ENCODE measurements at places on chromosomes 11 and 22.
A peak's percentile ranks its signal among the peaks of the same experiment; 100 is the strongest.

- DNase-seq = no peak
Observed at GRCh38 chr11:61007383-61007955, 36.0 kb downstream of the CD6 start.

DNA sequence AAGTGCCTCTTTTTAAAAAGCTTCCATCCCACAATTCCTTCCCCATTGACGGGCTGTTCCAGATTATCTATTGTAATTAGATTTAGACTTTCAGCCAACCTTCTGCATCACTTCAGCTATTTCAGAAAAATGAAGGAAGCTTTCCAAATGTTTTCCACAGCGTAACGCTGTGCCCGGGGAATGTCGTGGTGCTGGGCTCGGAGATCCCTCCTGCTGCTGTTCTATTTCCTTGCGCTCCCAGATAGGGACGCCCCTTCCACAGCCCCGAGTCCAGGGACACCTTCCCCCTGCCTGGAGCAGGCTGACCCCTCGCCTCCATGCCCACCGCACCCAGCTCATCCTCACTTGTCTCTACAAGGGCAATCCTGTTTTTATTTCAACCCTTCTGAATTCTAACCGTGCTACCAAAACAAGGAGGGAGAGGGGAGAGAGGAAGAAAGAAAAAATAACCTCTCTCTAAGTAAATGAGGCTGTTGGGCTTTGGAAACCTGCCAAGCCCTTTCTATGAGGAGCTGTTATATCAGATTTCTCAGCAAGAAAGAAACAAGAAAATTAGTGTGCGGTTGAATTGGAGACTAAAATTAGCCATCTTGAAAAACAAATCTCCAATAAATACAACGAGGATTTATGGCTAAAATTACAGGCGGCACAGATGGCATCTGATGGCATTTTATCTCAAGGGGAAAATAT lies 366.9 kb downstream of the BRD1 start:
- no peak for DNase-seq

DNA sequence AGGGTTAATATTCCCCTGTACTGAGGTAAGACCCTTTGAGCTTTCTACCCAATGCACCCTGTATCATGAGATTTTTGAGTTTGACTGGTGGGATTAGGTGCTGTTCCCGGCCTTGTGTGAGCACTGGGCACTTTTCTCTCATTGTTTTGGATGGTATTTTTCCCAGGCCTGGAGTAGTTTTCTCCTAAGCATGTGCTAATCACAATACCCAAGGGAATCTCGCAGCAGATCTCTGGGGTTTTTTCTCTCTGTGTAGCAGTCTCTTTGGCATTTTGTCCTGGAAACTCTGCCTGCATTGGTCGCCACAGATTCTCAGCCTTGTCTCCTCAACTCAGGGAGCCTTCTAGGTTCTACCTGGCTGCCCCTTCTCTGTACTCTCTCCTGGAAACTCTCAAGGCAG lies 19.9 kb downstream of the IGHMBP2 start:
- no peak for DNase-seq

- DNase-seq = no peak
Observed at GRCh38 chr22:39598017-39598965, 27.7 kb downstream of the CACNA1I start.

DNA sequence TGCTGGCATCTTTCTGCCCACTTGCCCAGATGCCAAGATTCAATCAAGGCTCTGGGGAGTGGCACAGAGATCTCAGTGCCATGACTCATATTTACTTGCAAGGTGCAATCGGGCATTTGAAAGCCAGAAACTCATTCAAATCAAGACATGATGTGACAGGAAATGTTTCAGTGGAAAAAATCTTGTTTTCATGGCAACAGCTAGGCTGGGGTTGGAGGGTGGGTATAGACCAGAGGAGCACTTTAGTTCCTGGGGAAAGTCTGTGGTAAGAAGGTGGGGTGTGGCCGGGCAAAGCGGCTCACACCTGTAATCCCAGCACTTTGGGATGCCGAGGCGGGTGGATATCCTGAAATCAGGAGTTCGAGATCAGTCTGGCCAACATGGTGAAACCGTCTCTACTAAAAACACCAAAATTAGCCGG lies 1.2 kb downstream of the MAJIN start:
- no peak for DNase-seq

DNA sequence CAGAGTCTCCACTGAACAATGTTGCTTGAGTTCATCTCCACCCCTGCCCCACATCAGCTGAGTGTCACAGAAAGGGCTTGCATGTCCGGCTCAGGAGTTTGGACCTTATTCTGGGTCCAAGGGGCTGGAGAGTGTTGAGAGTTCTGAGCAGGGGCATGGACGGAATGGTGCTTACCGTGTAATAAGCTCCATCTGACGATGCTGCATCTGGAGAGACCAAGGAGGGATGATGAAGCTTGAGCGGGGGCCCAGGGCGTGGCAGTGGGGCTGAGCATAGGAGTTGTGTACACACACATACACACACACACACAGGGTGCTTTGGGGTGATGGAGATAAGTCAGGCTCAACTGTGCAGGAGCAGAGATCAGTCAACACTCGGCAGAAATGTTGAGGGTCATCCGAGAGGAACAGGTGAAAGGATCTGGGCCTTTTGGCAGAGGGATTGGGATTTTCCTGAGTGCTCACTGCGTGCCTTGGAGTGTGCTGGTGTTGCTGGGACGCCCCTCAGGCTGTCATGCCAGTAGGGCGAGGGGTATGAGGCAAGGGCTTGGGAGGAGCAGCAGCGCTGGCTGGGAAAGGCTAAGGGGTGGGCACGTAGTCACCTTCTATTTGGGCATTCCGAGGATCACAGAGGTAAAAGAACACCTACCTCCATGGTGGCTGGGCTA lies 2.3 kb downstream of the USP35 start:
- DNase-seq = no peak

- DNase-seq = no peak
Observed at GRCh38 chr11:134120143-134120850, 51.4 kb downstream of the JAM3 start.

GRCh38 chr11:133238495-133238894 lies 293.8 kb downstream of the OPCML start:
- DNase-seq = no peak

DNA sequence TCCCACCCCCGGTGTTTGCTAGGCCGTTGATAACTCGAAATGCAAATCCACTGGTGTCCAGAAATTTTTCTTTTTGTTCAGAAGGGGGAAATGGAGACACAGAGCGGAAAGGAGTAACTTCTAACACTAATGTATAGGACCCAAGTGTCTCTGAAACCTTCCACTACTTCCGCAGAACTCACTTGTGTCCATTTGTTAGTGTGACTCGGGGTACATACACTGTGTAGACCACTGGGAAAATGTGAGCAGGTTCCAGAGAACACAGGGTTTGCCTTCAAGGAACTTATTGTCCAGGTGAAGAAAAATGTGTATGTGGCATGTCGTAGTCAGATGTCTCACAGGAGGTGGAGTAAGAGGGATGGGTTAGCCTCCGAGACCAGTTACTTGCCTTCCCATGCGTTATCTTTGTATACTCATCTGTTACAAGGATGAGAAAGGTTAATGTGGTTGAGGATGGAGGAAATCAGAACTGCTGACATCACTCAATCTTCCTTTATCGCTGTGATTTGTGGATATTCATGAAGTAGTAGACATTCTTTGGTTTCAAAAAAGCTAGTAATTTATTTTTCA lies 857 bp downstream of the ARCN1 start:
- no peak for DNase-seq

DNA sequence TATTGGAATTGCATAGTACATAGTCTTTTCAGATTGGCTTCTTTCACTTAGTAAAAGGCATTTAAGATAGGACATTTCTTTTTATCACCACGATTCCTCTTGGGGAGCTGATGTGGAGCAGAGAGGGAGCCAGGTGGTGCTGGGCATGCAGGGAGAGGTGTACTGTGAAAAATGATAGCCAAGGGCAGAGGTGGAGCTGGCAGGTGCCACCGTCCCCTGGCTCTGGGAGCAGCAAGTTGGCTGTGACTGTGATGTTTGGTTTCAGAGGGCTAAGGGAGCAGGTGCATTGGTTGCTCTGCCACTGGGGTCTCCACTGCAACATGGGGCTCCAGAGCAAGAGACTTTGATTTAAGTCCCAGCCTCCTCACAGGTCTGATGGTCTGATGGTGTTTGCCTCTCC lies 16.5 kb downstream of the SGSM1 start:
- DNase-seq = no peak

DNA sequence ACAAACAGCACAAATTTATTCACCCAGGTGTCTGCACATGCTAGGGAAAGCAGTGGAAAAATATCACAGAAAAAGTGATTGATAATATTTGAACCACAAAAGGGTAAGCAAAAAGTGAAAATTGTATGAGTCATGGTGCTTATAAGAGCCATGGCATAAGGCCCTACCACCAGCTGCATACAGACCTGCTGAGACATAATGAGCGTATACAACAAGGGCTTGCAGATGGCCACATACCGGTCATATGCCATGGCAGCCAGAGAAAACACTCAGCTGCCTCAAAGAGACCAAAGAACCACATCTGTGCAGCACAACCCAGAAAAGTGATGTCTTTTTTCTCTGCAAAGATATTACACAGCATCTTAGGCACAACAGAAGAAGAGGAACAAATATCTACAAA lies 71.4 kb upstream of the OR9G4 start:
- no peak for DNase-seq

DNA sequence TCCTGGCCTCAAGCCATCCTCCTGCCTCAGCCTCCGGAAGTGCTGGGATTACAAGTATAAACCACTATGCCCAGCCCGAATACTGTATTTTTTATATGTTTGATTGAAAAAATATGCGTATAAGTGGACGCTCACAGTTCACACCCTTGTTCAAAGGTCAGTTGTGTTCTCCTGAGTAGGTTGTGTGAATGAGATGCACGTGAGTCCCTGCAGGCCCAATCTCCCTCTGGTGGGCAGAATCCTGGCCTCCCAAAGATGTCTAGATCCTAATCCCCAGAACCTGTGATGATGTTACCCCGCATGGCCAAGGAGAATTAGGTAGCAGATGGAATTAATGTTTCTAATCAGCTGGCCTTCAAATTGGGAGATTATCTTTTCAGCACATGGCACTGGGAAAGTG lies 41.9 kb downstream of the CTTN start:
- DNase-seq = no peak

DNA sequence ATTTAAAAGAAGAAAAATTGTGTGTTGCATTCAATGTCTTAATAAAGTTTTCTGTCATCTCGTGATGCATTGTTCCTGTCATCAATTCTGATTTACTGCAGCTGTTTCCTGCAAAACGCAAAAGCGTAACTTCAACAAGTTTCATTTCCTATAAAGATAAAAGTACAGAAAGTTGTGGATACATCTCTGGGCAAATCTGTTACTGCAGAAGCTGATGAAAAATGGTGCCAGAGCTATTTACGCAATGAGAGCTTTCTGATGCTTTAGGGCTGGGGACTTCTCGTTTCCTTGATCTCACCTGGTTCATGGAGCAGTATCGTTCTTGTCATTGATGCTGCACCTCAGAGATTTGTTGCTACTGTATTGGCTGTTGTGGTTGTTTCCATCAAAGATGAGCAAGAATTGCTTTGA lies 15.5 kb upstream of the MS4A12 start:
- peak; percentile 39 for DNase-seq

DNA sequence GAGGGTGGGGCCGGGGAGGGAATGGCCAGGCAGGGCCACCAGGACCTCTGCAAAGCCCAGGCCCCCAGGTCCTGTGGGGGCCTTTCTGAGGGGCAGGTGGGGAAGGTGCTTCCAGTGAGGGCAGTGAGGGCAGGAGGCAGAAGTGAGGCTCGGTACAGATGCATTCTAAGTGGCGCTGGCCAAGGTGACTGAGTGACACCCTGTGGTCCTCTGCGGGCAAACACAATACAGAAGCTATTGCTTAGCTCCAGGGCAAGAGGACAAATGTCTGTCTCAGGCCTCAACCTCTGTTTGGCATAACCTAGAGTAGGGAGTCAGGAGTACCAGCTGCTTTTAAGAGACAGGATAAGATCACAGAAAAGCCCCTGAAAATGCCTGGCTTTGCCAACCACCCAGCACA lies 31.3 kb downstream of the B3GAT1 start:
- no peak for DNase-seq

- no peak for DNase-seq
Observed at GRCh38 chr22:41779929-41780505, 20.5 kb upstream of the CCDC134 start.

DNA sequence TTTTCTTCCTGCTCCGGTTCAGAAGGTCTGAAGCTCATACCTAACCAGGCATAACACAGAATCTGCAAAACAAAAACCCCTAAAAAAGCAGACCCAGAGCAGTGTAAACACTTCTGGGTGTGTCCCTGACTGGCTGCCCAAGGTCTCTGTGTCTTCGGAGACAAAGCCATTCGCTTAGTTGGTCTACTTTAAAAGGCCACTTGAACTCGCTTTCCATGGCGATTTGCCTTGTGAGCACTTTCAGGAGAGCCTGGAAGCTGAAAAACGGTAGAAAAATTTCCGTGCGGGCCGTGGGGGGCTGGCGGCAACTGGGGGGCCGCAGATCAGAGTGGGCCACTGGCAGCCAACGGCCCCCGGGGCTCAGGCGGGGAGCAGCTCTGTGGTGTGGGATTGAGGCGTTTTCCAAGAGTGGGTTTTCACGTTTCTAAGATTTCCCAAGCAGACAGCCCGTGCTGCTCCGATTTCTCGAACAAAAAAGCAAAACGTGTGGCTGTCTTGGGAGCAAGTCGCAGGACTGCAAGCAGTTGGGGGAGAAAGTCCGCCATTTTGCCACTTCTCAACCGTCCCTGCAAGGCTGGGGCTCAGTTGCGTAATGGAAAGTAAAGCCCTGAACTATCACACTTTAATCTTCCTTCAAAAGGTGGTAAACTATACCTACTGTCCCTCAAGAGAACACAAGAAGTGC lies 661 bp upstream of the MALAT1 start:
- DNase-seq = peak; percentile 67

DNA sequence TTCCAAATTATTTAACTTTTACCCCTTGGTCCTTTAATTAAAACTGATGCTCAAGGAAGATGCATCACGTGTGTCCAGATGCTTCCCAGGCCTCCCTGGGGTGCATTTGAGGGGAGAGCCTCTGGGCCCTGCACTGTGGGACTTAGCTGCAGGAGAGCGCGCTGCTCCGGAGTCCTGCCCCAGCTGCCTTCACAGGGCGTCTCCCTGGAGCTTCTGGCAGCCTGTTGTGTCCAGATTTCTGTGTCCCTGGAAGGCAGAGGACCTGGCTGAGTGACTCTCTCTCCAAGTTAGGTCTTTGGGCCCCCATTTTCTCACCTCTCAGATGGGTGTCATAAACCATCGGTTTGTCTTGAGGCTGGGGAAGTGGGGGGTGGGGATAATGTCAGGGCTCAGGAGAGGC lies 3.0 kb downstream of the ARHGAP8 start:
- DNase-seq = no peak

DNA sequence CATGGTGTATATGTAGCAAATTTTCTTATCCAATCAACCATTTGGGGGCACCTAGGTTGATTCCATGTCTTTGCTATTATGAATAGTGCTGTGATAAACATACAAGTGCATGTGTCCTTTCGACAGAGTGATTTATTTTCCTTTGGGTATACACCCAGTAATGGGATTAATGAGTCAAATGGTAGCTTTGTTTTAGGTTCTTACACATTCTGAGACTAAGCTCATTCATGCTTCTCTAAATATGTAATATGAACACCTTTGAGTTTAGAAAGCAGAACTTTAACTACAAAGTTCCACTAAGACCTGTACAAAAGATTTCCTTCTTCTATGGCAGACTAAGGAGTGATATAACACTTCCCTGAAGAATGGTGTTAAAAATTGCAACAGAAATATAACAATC lies 627.0 kb downstream of the KCNA4 start:
- no peak for DNase-seq

All from bone marrow (tissue), 2 donors.